ENCODE measurements at places on chromosomes 7 and 10.

DNA sequence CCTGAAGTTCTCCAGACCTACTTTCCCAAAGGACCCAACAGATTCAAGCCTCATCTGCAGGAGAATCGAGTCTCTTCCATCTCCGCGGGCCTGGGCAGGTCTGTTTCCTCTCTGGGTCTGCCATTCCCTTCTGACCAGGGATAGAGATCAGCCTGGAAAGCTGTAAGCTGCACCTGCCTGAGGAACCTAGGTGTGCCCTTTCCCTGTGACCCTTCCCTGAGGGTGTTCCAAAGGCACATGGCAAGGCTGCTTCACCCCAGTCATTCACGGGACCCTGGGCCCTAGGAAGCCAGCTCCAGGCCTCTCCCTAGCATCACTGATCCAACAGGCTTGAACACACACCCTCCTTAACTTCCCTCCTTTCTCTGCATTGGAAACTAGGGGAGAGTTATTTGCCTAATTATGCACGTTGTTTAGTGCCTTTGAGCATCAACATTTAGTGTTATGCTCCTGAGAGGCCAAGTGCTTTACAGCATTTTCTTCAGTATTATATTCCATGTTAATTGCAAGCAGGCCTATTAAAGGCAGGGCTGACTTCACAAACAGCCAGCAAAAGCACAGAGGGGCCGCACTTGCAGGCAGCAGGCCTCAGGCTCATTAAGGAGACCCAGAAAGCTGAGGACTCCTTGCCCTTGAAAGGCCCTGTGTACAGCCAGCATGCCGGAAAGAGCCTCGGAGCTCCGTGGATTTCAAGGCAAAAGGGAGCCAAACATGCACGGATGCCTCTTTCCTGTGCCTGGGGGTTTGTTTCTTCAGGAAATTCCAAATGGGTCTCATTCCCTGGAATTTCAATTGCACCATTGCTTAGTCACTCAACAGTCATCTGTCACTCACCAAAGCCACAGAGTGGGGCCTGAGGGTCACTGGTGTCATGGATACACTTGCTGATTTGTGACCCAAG lies 91.0 kb upstream of the FAM20C start:
- DNase-seq = peak; percentile 41

GRCh38 chr7:20542594-20542993 lies 72.9 kb upstream of the ABCB5 start:
- no peak for DNase-seq

GRCh38 chr7:78057571-78057970 lies 259.0 kb downstream of the PHTF2 start:
- DNase-seq = no peak

DNA sequence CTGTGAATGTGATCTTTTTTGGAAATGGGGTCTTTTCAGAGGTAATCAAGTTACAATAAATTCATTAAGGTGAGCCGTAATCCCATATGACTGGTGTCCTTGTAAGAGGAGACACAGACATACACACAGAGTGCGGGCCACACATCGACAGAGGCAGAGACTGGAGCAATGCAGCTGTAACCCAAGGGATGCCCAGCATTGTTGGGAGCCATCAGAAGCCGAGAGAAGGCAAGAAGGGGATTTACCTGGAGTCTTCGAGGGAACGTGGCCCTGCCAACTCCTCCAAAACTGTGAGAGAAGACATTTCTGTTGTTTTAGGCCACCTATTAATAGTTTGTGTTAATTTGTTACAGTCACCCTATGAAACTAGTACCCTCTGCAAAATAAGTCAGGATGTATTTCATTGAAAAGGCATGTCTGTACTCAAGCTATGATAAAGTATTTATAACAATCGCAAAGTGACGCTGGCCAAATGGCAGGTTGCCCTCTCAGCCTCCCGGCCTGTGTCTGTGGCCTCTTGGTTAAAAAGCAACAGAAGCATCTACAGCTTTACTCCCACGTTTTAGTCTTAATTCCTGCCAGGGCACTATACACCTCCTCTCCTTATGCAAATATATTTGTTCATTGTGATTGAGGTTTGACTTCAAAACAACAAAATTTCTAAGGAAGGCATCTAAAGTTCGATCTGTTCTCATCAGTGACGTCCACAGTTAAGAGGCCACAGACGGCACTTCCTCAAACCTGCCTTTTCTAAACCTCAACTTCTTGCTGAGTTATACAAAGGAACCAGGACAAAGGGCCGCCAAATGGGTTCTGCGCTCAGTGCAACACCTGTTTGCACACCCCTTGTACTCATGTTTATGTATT lies 46.8 kb downstream of the HIPK2 start:
- no peak for DNase-seq

DNA sequence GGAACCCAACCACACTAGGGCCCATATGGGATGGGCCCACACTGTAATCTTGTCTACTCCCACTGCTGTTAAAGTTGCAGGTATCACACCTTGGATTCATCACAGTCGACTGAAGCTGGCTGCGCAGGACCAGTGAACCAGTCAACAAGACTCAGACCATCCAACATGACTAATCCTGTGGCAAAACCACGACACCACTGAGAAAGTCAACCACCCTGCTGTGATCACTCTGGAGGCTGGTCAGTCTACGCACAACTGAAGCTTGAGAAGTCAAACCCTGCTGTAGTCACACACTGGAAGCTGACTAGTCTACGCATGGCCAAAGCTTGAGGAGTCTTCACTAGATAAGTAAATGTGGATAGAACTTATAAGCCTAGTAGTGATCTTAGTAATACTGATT lies 9.6 kb upstream of the CYREN start:
- no peak for DNase-seq

GRCh38 chr10:126130271-126130710 lies 233.9 kb downstream of the FANK1 start:
- DNase-seq = peak; percentile 56

- DNase-seq = no peak
These were observed 1.7 kb upstream of the SH2B2 start for GRCh38 chr7:102284891-102285539.

DNA sequence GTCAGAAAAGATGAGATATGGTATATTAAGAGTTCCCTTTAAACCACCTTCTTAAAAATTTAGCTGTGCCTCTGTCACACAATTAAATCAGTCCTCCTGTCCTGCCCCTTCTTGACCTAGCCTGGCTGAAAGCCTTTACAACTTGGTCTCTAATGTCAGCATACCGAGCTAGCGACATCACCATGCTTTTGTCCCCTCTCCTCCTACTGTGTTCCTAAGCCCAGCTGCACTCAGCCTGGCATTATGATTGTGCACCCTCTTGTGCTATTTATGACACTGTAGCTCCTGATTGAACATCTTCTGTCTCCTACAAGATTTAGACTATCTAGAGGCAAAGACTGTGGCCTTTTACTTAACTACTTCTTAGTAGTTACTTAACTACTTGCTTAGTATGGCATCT lies 29.2 kb downstream of the TDRD1 start:
- no peak for DNase-seq

DNA sequence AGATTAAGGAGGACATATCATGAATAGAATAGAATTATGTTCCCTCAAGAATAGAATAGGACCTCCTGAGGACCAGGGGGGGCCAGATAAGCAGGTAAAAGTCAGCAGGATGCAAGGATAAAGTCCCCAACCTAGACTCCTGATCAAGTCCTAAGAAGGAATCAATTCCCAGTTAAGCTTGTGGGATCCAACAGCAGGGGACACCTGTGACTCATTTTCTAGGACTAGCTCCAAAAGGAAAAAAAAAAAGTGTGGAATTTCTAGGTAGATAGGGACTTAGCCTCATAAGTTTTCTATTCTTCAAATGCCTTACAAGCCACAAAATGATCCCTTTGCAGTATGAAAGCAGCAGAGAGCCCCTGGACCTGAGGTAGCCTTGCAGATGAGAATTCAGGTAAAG lies 336.2 kb downstream of the WDR11 start:
- DNase-seq = no peak

DNA sequence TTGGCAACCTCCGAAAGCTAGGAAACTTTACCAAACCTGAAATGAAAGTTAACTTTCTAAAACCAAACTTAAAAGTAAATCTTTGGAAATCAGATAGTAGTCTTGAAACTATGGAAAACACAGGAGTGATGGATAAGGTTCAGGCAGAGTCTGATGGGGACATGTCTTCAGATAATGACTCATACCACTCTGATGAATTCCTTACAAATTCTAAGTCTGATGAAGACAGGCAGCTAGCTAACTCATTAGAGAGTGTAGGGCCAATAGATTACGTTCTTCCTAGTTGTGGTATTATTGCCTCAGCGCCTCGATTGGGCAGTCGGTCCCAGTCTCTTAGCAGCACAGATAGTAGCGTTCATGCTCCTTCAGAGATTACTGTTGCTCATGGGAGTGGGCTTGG lies 45.9 kb downstream of the MCMBP start:
- no peak for DNase-seq

DNA sequence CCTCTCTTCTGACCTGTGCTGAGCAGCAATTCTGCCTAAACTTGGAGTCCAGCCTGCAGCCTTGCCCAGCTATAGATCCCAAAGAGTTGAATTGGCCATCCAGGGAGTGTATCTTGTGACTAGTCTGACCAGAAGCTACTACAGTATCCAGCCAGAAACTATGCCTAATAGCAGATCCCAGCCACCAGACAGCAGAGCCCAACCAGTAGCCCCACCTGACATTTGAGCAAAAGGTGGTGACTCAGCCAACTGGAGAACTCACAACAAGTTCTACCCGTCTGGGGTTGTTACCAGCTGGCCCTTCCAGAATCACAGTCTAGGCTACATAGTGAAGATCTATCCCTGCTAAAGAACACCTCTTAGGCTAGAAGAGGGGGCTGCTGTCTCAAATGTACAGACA lies 315.0 kb downstream of the CRPPA start:
- DNase-seq = no peak

- no peak for DNase-seq
These were observed 735 bp downstream of the ZNF394 start for GRCh38 chr7:99499371-99499720.

DNA sequence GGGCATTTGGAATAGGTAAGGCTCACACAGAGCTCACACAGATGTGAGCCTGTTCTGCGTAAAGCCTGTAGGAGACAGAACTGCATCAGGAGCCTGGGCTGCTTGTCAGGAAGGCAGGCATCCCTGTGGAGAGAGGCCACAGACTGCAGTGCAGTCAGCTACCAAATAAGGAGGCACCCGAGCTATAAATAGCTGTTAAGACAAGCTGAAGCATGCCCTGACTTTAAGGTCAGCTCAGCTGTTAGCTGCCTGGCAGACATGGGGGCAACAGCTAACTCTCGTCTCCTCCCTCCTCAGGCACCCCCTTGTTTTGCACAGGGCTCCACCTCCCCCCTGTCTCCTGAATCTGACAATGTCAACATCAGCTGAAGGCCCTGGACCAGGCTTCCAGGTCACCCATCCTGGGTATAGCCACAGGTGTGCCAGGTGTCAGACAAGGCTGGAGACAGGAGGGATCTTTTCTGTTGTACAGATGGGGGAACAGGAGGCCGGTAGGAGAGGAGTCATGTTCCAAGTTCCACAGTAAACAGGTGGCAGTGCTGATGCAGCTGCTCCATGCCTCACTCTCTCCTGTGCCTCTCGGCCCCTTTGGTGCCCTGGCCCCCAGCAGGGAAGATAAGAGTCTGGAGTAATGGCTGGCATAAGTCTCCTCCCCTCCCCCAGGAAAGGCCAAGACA lies 27.6 kb upstream of the MKRN1 start:
- DNase-seq = no peak

- no peak for DNase-seq
These were observed 92.4 kb downstream of the PTPRN2 start for GRCh38 chr7:158495216-158495615.

GRCh38 chr7:73742753-73743641 lies 4.4 kb upstream of the ABHD11 start:
- no peak for DNase-seq

DNA sequence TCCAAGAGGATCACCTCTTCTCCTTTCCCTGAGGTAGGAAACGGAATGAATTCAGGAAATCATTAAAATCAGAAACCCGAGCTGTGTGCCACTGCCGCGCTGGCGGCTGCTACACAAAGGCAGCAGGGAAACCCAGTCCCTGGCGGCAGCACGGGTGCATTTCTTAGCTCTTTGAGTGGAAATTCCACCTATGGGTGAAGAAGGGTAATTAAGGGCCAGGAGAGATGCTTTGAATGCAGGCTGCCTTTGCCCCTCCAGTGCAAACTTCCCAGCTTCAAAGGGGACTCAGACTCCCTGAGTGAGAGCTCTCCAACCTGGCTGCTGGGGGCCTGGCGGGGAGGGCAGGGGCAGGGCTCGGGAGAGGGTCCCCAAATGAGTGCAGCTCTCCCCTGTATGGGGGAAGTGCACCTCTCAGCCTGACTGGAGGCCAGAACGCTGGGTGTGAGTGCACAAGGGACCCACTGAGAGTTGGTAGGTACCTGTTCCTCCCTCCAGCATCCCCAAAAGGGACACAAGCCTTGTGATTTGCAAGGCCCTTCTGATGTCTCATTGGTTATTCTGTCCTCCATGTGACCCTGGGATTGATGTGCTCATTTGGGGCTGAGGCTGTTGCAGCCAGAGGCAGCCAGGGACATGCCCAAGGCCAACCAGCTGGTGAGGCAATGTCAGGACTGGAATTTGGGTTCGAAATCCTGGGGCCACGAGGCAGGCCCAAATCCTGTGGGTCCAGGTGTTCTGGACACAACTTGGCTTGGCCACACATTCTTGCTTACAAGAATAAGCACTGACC lies 16.3 kb upstream of the ZMIZ1 start:
- DNase-seq = no peak

DNA sequence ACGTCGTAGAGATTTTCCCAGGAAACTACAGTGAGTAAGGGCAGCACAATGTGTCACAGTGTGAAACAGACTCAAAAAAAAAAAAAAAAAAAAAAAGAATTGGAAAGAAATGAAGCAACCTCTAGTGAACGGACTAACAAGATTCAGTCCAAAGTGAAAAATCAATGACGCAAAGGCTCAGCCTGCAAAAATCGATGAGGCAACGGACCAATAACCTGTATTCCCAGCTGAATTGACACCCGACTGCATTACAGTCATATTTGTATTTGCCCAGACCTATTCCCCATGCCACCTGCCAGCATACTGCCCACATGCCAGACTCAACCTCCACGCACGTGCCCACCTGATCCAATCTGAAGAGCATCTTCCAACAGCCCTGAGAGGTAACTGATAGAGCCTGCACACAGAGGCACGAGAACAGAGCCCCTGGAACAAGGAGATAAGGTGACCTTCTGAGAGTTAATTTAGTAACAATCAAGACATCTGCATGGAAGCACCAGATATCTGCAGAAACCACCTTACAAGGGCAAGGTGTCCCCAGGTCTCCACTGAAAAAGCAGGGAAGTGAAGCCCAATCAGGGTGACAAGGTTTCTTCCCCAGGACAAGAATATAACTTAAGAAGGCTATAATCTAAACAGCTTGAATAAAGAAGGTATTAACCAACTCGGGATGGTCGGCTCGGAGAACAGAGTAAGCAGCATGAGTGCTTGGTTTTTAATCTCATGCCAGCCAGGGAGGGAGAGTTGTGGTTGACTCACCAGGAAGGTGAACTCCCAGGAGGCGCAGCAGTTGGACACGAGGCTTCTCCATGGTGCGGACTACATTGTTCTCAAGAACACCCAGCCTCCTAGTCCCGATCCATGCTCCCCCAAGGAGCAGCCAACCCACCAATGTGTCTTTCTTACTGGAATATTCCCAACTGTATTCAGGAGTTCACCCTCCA lies 48.5 kb downstream of the PLXNA4 start:
- DNase-seq = no peak
